ENCODE measurements at places on chromosomes 12 and 14.

DNA sequence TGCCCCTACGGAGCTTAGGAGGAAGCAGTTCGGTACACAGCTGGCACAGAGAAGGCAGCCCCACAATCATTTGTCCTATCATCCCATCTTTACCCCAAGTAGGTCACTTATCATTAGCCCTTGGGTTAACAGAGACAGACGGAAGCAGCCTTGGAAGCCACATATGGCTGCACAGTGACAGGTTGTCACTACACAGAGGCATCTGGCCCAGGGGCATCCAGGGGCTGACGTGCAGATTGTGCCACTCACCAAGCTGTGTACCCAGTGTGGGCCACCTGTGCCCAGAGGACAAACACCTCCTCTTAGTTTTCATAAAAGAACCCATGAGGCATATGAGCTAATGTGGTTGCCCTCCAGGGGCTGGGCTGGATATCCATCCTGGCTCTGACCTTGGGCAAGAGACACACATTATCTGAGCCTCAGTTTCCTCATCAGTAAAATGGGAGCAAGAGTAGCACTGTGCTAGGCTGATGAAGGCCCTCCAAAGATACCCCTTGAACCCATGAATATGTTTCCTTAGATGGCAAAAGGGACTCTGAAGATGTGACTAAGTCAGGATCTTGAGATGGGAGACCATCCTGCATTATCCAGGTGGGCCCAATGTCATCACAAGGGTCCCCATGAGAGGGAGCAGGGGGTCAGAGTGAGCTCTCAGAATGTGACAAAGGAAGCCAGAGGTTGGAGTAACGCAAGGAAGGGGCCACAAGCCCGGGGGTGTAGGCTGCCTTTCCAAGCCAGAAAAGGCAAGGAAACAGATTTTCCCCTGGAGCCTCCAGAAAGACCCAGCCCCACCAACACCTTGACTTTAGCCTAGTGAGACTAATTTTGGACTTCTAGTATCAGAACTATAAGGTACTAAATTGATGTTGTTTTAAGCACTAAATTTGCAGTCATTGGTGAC is 64.6 kb downstream of the C14orf132 start:
- H3K4me1 ChIP-seq = peaks cover 14% of the 10 kb centered on the region
- H3K36me3 ChIP-seq = no peaks in the 10 kb centered on the region
- H3K27ac ChIP-seq = peak overlapping the region; percentile 19
- no peak overlapping the region for H3K4me3 ChIP-seq
- no peak for DNase-seq

GRCh38 chr14:39320318-39320717 is 86.6 kb downstream of the MIA2 start:
- H3K27ac ChIP-seq = no peak overlapping the region
- peaks cover 9% of the 10 kb centered on the region for H3K36me3 ChIP-seq
- no peaks in the 10 kb centered on the region for H3K27me3 ChIP-seq
- DNase-seq = no peak

GRCh38 chr14:49640540-49641417 is 5.7 kb upstream of the DNAAF2 start:
- H3K36me3 ChIP-seq = peaks cover 28% of the 10 kb centered on the region
- H3K4me3 ChIP-seq = no peak overlapping the region
- H3K27me3 ChIP-seq = no peaks in the 10 kb centered on the region
- H3K27ac ChIP-seq = no peak overlapping the region
- peaks cover 3% of the 10 kb centered on the region for H3K4me1 ChIP-seq

DNA sequence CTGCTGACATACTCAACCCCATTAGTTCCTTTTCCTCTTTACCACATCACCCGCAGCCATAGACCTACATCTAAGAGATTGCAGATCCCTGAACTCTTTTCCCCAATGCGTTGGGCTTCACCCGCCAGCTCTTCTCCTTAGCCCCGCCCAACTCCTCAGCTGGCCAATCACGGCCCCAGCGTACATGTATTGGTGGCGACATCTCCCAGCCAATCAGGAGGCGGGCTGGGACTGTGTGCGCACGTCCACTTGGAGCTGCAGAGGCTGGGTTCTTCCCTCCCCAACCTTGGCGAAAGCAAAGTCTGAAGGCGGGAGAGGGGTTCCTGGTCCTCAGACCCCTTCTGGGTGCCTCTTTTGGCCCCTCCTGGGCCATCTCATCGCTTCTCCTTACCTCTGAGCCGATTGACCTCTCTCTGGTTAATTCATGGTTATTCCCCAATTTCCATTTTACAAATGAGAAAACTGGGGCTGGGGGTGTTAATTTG is 11.0 kb downstream of the PDE1B start:
- H3K4me3 ChIP-seq = peak overlapping the region; percentile 36
- peaks cover 25% of the 10 kb centered on the region for H3K4me1 ChIP-seq
- H3K27ac ChIP-seq = peak overlapping the region; percentile 79
- H3K27me3 ChIP-seq = no peaks in the 10 kb centered on the region
- peak; percentile 72 for DNase-seq

DNA sequence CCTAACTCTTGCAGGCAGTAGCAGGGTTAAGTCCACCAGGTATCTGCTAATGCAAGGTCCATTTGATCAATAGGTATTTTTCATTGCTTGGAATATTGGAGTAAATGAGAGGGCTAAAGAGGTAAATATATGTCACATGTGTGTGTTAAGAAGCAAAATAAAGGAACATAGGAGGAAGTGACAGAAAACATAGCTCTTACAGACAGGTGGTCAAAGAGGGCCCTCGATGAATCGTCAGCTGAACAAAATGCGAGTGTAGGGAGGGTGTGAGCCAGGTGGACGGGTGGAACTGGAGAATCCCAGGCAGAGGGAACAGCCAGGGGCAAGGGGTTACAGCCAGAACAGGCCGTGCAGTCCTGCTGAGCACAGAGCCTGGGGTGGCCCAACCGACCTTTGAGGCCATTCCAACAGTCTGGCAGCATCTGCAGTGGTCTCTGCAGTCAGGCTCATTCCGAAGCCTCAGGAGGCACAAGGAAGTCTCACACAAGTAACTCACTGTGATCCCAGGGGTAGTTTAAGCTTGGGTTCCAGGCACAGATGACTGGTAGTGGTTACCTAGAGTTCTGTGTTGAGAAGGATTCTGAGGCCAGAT is 43.2 kb downstream of the CCDC88C start:
- no peak for DNase-seq
- no peak overlapping the region for H3K4me3 ChIP-seq
- H3K4me1 ChIP-seq = peaks cover 42% of the 10 kb centered on the region
- no peak overlapping the region for H3K27ac ChIP-seq

DNA sequence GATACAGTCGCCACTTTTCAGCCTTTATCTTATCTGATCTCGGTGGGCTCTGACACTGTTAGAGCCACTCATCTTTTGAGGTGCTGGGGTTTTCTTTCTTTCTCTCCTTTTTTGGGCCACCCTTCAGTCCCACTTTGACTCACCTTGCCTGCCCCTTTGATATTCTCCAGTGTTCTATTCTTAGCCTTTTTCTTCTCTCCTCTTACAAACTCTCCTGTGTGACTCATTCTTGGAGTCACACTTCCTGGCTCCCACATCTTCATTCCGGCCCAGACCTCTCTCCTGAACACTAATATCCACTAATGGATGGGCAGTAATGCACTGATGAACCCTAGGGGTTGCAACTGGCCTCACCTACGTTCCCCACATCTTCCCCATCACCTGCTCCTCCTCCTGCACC is 2.2 kb upstream of the DCD start:
- peaks cover 43% of the 10 kb centered on the region for H3K27me3 ChIP-seq
- H3K27ac ChIP-seq = no peak overlapping the region
- H3K4me3 ChIP-seq = no peak overlapping the region
- DNase-seq = no peak
- H3K4me1 ChIP-seq = no peaks in the 10 kb centered on the region
- no peaks in the 10 kb centered on the region for H3K36me3 ChIP-seq
